SJSA1 (cell line): ENCODE measurements at places on chromosomes 1 and 21.

GRCh38 chr1:75426688-75427087 lies 184.2 kb downstream of the SLC44A5 start:
- DNase-seq: no peak

DNA sequence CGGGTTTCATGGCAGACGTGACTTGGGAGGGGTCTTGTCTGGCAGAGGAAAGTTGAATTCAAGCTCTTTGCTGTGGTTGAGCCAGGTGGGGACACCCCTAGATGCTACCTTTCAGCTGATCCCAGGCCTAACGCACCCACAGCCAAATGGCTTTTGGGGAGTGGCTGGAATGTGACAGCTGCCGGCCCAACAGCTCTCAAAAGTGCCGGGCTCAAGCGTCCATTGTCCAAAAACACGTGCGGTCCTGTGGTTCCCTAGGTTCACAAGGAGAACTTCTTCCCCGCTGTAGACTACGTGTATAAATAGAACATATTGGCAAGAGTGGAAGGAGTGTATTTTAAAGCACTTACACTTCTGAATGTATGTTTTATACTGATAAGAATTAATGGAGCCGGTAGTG lies 87.1 kb upstream of the ARHGEF16 start:
- DNase-seq: no peak

DNA sequence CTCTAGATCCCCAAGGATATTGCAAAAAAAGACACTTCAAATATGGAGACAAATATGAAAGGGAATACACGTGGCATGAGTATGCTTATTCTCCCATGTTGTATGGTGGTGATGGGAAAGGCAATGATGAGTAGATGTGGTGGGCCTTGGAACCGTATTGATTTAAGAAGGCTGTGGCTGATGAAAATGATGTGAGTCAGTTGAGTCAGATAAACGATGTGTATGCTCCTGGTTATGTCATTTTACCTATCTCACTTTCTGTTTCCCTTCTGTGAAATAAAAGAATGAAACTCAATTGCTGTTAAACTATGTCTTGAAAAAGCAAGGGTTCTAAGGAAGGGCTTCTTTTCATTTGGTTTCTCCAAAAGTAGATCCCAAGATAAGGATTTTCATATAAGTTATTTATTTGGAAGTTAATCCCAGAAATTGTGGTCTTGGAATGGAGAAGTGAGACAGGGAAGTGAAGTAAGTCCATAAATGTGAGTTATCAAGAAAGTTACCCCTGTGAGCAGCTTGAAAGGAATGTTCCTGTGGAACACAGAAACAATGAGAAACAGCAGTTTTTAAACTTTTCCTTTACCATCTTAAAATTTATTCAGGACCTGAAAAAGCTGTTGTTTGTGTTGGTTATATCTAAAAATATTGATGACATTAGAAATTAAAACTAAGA lies 292.0 kb downstream of the DUSP10 start:
- peak; percentile 45 for DNase-seq

DNA sequence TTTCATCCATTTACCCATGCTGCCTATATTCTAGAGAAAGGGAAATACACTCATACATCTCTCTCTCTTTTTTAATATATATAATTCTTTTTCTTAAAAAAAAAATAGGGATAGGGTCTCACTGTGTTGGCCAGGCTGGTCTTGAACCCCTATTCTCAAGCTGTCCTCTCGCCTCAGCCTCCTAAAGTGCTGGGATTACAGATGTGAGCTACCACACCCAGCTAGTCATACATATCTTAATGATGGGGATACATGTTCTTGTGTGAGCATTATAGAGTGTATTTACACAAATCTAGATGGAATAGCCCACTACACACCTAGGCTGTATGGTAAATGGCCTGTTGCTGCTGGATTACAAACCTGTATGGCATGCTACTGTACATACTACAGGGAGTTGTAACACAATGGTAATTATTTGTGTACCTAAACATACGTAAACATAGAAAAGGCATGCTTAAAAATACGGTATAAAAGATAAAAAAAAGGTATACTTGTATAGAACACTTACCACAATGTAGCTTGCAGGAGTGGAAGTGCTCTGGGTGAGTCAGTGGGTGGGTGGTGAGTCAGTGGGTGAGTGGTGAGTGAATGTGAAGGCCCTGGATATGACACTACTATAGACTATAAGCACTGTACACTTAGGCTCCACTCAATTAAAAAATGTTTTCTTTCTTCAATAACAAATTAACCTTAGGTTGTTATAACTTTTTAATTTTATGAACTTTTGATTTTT lies 72.9 kb downstream of the IVNS1ABP start:
- peak; percentile 79 for DNase-seq

DNA sequence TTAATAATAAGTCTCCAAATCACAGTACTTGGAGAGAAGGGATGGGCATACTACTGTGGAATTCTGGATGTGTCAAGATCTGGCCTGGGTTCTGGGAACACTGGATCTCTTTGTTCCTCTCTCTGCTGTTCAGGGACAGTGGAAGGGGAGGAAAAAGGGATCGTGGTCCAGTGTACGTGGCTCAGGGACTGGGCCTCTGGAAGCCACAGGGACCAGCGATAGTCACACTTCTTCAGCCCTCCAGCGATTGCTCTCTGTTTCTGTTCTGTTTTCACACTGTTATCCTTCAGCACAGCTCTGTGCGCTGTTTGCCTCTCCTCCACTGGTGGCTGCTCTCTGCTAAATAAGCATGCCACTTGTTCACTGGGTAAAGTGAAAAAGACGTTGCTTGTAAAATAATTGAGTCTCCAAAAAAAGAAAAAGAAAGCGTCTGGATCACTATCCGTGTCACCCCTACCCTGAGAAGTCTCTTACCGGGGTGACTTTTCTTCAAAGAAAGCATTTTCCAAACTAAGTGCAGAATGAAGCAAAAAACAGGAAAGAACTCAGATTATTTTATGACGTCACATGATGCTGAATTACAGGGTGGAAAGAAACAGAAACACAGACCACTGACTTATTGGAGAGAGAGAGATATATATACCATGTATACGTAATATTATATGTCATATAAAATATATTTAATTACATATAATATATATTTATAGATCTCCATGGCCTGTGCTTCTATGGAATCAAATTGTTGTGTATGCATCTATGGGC lies 279.4 kb downstream of the RGS7 start:
- DNase-seq: no peak

DNA sequence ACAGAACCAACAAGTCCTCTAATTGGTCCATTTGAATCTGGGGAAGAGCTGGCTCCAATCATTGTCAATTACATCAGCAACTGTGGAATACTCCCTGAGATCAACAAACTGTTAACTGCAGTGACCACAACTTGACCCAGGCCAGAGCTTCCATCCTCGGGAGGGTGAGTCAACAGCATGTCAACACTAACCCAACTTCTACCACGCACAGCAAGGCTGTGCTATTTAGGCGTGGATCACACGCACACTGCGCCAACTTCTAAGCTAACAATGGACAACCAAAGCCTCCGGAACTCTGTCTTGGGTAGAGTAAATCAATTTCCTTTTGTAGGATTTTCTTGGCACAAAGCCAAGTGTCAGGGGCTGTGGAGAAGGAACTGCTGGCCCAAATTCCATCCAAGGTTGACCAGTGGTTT lies 30.4 kb downstream of the APP start:
- DNase-seq: peak; percentile 81
